Skeletal muscle tissue (tissue), 5 donors: ENCODE measurements at places on chromosomes 7 and 10. TPM values are rescaled to one million over a fixed set of nuclear protein-coding genes. Genes with fewer than 3 reads are reported as not detected.

The KAT6B gene
- 49.6 TPM for total RNA-seq

The SLC18A2 gene
- 1.0 TPM for total RNA-seq

The PTF1A gene
- not detected for total RNA-seq

The JAKMIP3 gene
- under 0.01 TPM for total RNA-seq

The RTKN2 gene
- total RNA-seq: 2.1 TPM

The LIPM gene
- total RNA-seq: under 0.01 TPM

The IFIT1B gene
- total RNA-seq: 2.1 TPM

The LOXL4 gene
- 4.2 TPM for total RNA-seq

The GHRHR gene
- not detected for total RNA-seq

The TMEM196 gene
- 0.52 TPM for total RNA-seq

The LCOR gene
- 31.3 TPM for total RNA-seq

The GIMAP6 gene
- total RNA-seq: 15.7 TPM

The CREB5 gene
- 52.2 TPM for total RNA-seq

The CLCN1 gene
- 4.7 TPM for total RNA-seq

The HTR7 gene
- total RNA-seq: under 0.01 TPM

The ZP3 gene
- not detected for total RNA-seq

The ITIH2 gene
- total RNA-seq: 1.6 TPM

The ELFN1 gene
- 1.6 TPM for total RNA-seq

The XRCC2 gene
- 1.6 TPM for total RNA-seq

The EIF3A gene
- total RNA-seq: 59.5 TPM

The NRF1 gene
- total RNA-seq: 17.2 TPM

The HOXA1 gene
- total RNA-seq: not detected

The ZPBP gene
- total RNA-seq: not detected

The LLCFC1 gene
- not detected for total RNA-seq

The ZNF503 gene
- 3.7 TPM for total RNA-seq

The MCM10 gene
- total RNA-seq: 4.2 TPM

The AQP1 gene
- 67.8 TPM for total RNA-seq

The MINPP1 gene
- total RNA-seq: 14.1 TPM

The CHAT gene
- total RNA-seq: not detected

The CAV2 gene
- total RNA-seq: 35.0 TPM
